ENCODE measurements at places on chromosomes 3 and 15.
A peak's percentile ranks its signal among the peaks of the same experiment; 100 is the strongest.

- DNase-seq: no peak
Observed at GRCh38 chr3:151434151-151434890, 26.5 kb downstream of the IGSF10 start.

DNA sequence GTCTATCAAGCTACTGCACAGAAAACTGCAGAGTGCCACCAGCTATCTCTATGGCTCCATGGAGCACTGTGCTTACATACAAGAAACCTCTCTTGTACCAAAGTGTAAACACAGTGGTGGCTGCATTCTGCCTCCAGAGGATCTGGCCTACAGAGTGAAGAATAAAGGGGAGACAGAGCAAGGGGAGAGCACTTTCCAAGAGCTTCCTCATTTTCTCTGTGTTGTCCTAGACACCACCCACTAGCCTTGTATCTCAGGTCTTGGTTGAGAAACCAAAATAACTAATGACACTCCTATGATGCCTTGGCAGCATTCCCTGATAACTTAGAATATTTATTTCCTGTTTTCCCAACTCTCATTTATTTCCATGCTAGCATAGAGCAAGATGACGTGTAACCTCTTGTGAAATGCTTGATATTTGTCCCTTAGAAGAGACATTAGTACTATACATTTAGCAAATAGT, 56.9 kb upstream of the PHLDB2 start:
- DNase-seq: peak; percentile 13

DNA sequence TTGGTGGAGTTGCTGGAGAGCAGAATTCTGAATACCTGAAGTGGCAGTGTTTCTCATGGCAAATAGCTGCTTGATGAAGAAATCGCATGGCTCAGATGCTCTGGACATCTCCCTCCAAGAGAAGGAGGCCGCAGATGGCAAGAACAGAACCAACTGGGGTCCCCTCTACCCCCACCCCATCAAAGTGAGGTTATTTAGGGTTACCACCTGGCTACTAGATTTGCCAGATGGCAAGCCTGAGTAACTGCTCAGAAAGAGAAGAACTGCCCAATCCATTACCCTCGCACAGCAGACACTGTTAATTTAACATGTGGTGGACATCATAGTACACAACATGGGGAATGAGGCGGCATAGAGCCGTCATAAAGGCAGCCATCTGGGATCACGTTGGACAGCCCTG, 30.5 kb upstream of the LIPC start:
- DNase-seq: no peak

DNA sequence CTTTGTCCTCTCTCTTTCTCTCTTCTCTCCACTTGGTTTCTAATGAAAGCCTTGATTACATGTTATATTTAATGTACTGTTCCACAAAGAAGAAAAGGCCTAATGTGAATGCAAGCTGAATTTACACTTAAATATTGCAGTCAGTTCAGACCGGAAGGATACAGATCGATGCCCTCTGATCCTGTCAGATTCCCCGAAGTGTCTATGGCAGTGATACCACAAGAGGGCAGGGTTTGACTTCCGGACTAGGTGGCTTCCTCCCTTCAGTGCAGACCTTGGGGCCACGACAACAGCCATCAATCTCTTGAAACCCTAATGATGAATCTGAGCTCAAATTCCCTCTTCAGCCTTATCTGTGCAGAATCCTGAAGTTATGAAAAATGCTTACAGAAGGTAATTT, 29.5 kb downstream of the AGTR1 start:
- peak; percentile 50 for DNase-seq

DNA sequence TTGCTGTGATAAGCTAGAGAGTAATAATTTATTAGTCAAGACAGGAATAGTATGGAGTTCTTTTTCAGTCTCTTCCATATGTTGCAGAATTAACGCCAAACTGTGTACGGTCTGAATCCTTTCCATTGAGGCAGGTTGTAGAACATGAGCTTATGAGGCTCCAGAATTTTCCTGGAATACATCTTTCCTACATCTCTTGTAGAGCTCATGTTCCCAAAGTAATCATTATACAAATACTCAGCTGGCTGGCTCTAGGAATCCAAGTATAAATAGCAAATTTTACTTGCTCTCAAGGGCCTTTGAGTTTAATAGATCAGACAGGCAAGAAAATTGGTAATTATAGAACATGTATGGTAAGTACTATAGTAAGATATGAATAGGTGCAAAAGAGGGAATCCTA, 419.4 kb downstream of the RBMS3 start:
- DNase-seq: no peak

- no peak for DNase-seq
Observed at GRCh38 chr3:47895241-47895640, 92.3 kb downstream of the DHX30 start.
